GM23248 (cell line): ENCODE measurements at places on chromosomes 11 and 22. TPM values are rescaled to one million over a fixed set of nuclear protein-coding genes. Genes with fewer than 3 reads are reported as not detected.
A peak's percentile ranks its signal among the peaks of the same experiment; 100 is the strongest.

- DNase-seq = peak; percentile 8
These were observed 143.6 kb upstream of the ANO5 start for GRCh38 chr11:22049276-22049675.

GRCh38 chr11:132125988-132126871, 755.8 kb downstream of the NTM start:
- peak; percentile 74 for DNase-seq

SAA4 gene
- not detected in 2 replicates for total RNA-seq

TMEM134 gene
- total RNA-seq = 13.4 and 67.2 TPM in 2 replicates
